Right renal cortex interstitium (tissue), 3 donors: ENCODE measurements at places on chromosomes 5 and 9. TPM values are rescaled to one million over a fixed set of nuclear protein-coding genes. Genes with fewer than 3 reads are reported as not detected.

DNA sequence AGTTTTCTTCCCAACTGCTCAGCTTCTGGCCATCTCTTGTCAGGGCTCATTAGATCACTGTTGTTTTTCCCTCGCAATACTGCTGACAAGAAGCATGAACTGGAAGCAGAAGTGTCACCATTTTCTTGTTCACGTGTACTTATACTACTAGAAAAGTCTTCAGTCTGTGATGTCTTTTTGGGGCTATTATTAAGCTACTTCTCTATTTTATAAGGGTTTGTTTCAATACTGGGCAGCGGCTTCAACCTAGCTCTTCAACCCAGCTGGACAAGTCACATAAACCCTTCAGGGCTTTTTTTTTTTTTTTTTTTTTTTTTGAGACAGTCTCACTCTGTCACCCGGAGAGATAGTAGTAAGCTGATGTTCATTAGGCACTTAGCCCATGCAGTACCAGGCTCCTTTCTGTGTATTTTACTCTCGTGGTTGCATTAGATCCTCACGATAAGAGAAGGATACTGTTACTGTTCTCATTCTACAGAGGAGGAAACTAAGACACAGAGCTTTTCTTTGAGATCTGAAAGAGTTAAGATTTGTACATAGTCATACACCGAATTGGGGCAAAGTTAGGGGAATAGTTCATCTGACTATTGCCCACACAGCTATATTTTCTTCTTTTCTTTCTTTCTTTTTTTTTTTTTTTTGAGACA, 20.5 kb downstream of the RAPGEF1 start:
- DNase-seq: no peak

GRCh38 chr9:135776893-135777622, 75.1 kb downstream of the KCNT1 start:
- no peak for DNase-seq

DNA sequence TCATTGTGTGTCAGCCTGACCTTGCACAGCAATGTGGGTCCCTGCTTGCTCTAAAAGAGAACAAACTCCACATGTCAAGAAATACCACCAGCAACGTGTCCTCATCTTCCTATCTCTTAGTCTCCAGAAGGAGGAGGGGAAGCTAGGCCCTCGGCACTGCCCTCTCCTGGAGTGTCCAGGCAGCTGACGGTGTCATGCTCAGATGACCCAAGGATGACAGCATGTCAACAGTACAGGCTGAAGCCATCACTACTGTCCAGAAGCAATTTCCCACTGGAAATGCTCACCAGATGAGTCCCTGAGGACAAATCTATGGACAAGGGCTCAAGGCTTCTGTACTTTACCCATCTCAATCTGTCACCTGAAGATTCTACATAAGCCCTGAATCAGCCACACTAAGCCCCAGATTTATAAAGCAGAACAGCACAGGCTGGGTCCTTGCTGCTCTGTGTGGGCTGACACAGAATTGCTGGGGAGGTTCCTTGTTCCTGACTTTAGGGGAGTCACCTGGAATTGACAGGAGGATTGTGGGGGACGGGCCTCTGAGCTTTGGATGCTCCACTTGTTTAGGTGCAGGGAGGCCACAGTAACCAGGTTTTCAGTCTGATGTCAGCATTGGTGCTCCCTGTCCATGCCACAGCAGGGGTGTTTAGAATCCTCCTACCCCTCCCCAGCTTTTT, 210.2 kb downstream of the DAB2IP start:
- DNase-seq: no peak

LECT2 gene
- 2.1 TPM for polyA plus RNA-seq

CCNJL gene
- polyA plus RNA-seq: 8.5 TPM

ANKRD20A1 gene
- polyA plus RNA-seq: 3.7 TPM

DNA sequence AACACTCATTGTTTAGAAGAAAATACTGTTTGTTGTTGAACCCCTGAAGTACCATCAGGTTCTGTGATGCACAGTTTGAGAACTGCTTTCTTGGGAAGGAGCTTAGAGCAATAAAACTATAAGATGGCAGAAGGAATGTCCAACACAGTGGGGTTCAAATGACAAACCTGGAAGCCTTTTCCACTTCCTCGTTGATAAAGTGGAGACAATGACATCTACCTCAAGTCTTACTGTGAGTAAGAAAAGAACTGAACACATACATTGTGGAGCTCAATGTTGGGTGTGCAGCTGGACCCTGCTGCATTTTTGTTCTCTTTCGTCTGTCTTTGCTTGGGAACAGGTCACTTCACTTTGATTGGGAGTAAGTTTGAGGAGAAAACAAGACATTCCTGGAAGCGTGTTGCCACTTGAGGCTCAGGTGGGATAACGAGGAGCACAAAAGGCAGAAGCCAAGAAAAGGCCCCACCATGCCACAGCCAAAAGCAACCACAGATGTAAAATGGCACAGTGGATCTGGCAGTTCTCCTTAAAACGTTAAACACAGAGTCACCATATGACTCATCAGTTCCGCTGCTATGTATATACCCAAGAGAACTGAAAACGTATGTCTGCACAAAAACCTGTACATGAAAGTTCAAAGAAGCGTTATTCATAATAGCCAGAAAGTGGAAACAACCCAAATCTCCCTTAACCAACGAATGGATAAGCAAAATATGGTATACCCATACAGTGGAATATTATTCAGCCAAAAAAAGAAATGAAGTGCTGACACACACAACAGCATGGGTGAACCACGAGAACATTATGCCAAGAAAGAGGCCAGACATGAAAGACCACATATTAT, 42.9 kb upstream of the SUB1 start:
- no peak for DNase-seq

TAF11L5 gene
- not detected for polyA plus RNA-seq

- DNase-seq: no peak
Measured at GRCh38 chr9:120764476-120764875, 28.7 kb downstream of the FBXW2 start.

SURF6 gene
- 27.2 TPM for polyA plus RNA-seq
